ENCODE measurements at places on chromosomes 11 and 22. TPM values are rescaled to one million over a fixed set of nuclear protein-coding genes. Genes with fewer than 3 reads are reported as not detected.

FAM181B gene
- not detected for total RNA-seq

MUC5AC gene
- total RNA-seq, result not detected

SPDYC gene
- total RNA-seq, result not detected

ZFTA gene
- 4.7 TPM for total RNA-seq

ATG2A gene
- total RNA-seq, result 39.7 TPM

DGAT2 gene
- total RNA-seq, result 0.86 TPM

PRG2 gene
- total RNA-seq, result 0.25 TPM

- H3K4me3 ChIP-seq, result no peak overlapping the region
- H3K36me3 ChIP-seq, result no peaks in the 10 kb centered on the region
- H3K27me3 ChIP-seq, result peaks cover 6% of the 10 kb centered on the region
- H3K4me1 ChIP-seq, result no peaks in the 10 kb centered on the region
These were observed 853.0 kb downstream of the BRD1 start for GRCh38 chr22:48974443-48975315.

- H3K4me3 ChIP-seq, result no peak overlapping the region
- peaks cover 7% of the 10 kb centered on the region for H3K27me3 ChIP-seq
- H3K4me1 ChIP-seq, result peaks cover 26% of the 10 kb centered on the region
- H3K27ac ChIP-seq, result peak overlapping the region; percentile 20
These were observed 80.0 kb upstream of the TIMP3 start for GRCh38 chr22:32721328-32722180.

DNA sequence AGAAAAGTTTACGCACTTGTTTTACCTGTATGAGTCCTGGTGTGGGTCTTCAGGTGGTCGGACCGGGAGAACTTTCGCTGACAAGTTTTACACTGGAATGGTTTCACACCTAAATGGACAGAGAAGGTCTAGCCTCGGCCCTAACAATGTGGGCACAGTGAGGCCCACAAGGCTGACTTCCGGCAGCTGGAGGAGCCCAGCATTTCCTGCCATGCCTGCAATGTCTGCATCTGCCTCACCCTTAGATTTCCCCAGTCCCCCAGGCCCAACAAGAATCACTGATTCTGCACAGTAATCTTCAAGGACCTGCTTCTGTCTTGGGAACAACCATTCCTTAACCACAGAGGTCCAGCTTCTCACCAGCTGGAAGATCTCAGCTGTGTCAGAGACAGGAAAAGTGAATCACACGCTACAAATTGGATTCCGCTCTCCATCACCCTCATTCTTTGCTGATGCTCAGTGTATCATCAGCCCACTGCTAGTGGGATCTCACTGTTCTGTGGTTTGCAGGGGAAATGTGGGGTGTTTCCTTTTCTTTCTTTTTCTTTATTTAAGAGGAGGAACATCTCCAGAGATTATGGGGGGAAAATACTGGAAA, 43.3 kb downstream of the WT1 start:
- no peak overlapping the region for H3K27ac ChIP-seq
- H3K4me3 ChIP-seq, result no peak overlapping the region
- peaks cover 1% of the 10 kb centered on the region for H3K4me1 ChIP-seq
- H3K27me3 ChIP-seq, result peaks cover 14% of the 10 kb centered on the region

DNA sequence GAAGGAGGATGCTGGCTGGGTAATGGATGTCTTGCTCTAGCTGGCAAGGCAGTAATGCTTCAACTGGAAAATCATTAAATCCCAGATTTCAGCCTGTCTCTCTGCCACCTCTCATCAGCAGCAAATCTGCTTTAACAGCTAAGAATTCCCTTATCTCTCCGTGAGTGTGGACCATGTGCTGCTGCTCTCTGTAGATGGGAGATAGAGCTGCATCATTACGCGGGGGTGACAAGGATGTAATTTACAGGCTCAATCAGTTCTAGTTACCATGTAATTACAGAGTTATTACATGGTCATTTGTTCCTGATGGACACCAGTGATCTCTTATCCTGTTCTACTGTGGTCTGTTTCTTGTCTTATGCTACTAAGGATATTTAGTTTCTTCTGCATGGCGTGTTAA, 665.4 kb downstream of the NTM start:
- H3K4me3 ChIP-seq, result no peak overlapping the region
- H3K27me3 ChIP-seq, result no peaks in the 10 kb centered on the region
- DNase-seq, result no peak
- no peaks in the 10 kb centered on the region for H3K4me1 ChIP-seq

- no peaks in the 10 kb centered on the region for H3K36me3 ChIP-seq
- H3K27me3 ChIP-seq, result no peaks in the 10 kb centered on the region
- no peak overlapping the region for H3K4me3 ChIP-seq
- no peak for DNase-seq
- H3K27ac ChIP-seq, result no peak overlapping the region
- H3K4me1 ChIP-seq, result no peaks in the 10 kb centered on the region
These were observed 79.7 kb upstream of the CSNK2A3 start for GRCh38 chr11:11432621-11433319.

DNA sequence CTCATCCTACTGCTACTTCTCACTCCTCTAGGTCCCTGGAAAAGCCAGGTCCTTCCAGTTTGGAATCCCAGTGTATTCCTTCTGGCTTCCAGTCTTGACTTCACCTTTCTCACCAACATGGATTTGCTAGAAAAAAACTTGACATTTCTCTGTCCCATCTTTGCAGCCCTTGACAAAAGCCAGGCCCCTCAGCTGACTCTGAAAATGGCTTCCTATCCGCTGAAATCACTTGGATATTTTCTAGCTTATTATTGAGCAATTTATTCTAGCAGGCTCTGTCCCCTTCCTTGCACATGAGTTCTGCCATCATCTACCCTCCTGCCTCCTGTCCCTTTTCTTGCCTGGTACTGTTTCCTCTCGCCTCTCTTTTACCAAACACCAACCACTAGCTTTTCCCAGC, 427.2 kb downstream of the BUD13 start:
- H3K36me3 ChIP-seq, result no peaks in the 10 kb centered on the region
- H3K27ac ChIP-seq, result no peak overlapping the region
- no peak overlapping the region for H3K4me3 ChIP-seq
- no peak for DNase-seq

DNA sequence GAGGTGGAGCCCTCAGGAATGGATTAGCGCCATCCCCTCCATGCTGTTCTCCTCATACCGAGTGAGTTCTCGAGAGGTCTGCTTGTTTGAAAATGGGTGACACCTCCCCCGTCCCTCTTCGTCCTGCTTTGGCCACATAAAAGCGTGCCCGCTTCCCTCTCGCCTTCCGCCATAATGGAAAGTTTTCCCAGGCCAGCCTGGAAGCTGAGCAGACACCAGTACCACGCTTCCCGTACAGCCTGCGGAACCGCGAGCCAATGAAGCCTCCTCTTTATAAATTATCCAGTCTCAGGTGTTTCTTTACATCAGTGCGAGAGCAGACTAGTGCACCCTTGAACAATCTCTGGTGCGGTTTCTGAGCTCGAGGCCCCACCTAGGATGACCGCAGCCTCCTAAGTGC, 12.8 kb downstream of the ALG12 start:
- no peak overlapping the region for H3K27ac ChIP-seq
- peaks cover 2% of the 10 kb centered on the region for H3K4me1 ChIP-seq
- no peak overlapping the region for H3K4me3 ChIP-seq
- DNase-seq, result no peak
- no peaks in the 10 kb centered on the region for H3K27me3 ChIP-seq

DNA sequence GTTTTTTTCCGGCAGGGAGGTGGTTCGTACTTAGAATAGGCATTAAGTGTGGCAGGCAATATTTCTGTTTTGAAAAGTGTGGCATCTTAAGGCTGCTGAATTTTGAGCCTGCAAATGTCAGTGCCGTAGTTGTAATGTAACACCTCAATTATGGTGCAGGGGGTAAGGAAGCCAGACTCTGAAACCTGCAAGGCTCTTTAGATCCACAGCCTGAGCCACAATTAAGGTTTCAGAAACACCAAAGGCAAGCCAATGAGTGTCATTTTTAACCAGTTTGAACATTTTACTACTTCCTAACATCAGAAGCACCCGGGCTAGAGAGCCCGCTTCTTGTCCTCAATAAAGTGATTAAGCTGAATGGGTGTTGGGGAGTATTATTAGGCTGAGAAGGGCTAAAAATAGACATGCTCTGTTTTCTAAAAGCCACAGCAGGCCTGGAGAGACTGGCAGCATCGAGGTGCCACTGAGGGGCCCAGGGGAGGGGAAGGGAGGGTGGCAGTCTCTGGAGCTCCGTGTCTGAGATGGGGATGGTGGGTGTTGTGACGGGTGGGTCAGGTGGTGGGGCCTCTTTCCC, 113.4 kb downstream of the ZBTB16 start:
- peaks cover 6% of the 10 kb centered on the region for H3K36me3 ChIP-seq
- H3K27ac ChIP-seq, result peak overlapping the region; percentile 91
- peak overlapping the region; percentile 63 for H3K4me3 ChIP-seq
- H3K27me3 ChIP-seq, result no peaks in the 10 kb centered on the region
- H3K4me1 ChIP-seq, result peaks cover 57% of the 10 kb centered on the region

DNA sequence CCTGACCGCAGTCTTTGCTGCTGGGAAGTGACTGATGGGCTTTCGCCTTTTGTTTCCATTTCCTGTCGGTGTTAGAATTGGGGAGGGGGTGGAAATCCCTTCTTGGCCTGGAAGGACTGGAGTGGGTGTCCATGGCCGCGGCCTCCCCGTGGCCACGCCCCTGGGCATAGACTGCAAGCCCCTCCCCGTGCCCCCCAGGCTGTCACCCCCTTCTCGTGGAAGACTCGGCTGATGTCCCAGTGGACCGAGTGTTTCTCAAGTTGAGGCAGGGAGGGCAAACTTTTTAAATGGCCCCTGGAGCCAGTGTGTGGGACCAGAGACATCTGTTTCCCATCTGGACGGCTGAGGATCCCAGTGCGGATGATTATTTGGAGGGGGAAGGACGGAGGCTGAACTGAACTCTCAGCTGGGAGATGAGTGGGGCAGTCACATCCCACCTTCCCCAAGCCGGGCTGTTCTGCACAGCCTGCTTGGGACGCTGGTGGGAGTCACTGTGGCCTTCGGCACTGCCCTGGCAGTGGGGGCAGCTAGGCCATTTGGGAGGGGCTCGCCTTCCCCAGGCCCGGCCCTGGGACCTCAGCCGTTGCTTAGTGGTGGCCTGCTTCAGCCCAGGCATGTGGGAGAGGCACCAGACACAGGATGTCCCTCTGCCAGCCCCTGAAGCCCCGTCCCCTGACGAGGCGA, 1.6 kb downstream of the CD81 start:
- no peak for DNase-seq
- peaks cover 5% of the 10 kb centered on the region for H3K36me3 ChIP-seq
- H3K4me1 ChIP-seq, result peaks cover 9% of the 10 kb centered on the region
- H3K27ac ChIP-seq, result peak overlapping the region; percentile 75

- H3K36me3 ChIP-seq, result no peaks in the 10 kb centered on the region
- H3K4me3 ChIP-seq, result no peak overlapping the region
- DNase-seq, result no peak
- no peaks in the 10 kb centered on the region for H3K4me1 ChIP-seq
These were observed 178.6 kb upstream of the NARS2 start for GRCh38 chr11:78753297-78753696.

GRCh38 chr11:96388891-96389719, 607 bp downstream of the CCDC82 start:
- H3K4me3 ChIP-seq, result peak overlapping the region; percentile 88
- H3K27me3 ChIP-seq, result no peaks in the 10 kb centered on the region
- no peak for DNase-seq
- H3K36me3 ChIP-seq, result peaks cover 18% of the 10 kb centered on the region

GRCh38 chr11:118046051-118046963, 30.6 kb upstream of the TMPRSS4 start:
- H3K27ac ChIP-seq, result peak overlapping the region; percentile 91
- no peaks in the 10 kb centered on the region for H3K27me3 ChIP-seq
- DNase-seq, result no peak
- peaks cover 2% of the 10 kb centered on the region for H3K36me3 ChIP-seq
- H3K4me3 ChIP-seq, result peak overlapping the region; percentile 26

DNA sequence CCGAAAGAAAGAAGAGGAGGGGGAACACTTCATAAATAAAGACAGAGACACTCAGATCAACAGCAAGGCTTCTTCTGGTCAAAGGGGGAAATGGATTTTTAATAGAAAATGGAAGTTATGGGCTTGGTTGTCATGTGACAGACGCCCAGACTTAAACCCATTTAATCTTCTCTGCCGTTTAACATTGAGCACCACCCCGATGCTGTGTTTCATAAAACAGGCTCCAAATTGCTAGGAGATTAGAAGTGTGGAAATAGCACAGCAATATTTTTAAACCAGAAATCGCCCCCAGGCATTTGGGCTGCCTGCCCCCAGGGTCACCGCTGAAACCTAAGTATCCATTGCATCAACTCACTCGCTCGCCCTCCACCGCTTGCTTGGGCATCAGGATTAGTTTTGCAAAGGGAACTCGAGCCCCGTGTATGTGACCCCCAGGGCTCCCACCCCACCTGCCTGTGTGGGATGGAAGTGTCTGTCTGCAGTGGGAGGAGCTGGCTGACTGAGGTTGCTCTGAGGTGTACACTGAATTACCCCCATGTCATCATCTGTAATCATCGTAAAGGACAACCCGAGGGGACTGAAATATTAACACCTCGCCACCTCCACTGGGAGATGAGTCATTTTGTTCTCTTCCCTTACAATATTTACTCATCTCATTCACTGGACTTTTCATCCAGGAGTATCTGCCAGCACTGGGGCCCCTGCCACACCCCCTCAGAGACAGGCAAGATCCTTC, 10.7 kb downstream of the DSCAML1 start:
- no peaks in the 10 kb centered on the region for H3K36me3 ChIP-seq
- no peak overlapping the region for H3K4me3 ChIP-seq
- no peaks in the 10 kb centered on the region for H3K4me1 ChIP-seq
- DNase-seq, result no peak
- no peak overlapping the region for H3K27ac ChIP-seq
- peaks cover 16% of the 10 kb centered on the region for H3K27me3 ChIP-seq

- peaks cover 31% of the 10 kb centered on the region for H3K4me1 ChIP-seq
- H3K27me3 ChIP-seq, result no peaks in the 10 kb centered on the region
- H3K4me3 ChIP-seq, result no peak overlapping the region
- DNase-seq, result no peak
- H3K27ac ChIP-seq, result no peak overlapping the region
- peaks cover 23% of the 10 kb centered on the region for H3K36me3 ChIP-seq
These were observed 79.5 kb downstream of the UBASH3B start for GRCh38 chr11:122734848-122735496.

- H3K27me3 ChIP-seq, result no peaks in the 10 kb centered on the region
- no peak overlapping the region for H3K4me3 ChIP-seq
- no peak overlapping the region for H3K27ac ChIP-seq
- no peaks in the 10 kb centered on the region for H3K4me1 ChIP-seq
- H3K36me3 ChIP-seq, result no peaks in the 10 kb centered on the region
These were observed 45.8 kb downstream of the PC start for GRCh38 chr11:66912361-66912760.

DNA sequence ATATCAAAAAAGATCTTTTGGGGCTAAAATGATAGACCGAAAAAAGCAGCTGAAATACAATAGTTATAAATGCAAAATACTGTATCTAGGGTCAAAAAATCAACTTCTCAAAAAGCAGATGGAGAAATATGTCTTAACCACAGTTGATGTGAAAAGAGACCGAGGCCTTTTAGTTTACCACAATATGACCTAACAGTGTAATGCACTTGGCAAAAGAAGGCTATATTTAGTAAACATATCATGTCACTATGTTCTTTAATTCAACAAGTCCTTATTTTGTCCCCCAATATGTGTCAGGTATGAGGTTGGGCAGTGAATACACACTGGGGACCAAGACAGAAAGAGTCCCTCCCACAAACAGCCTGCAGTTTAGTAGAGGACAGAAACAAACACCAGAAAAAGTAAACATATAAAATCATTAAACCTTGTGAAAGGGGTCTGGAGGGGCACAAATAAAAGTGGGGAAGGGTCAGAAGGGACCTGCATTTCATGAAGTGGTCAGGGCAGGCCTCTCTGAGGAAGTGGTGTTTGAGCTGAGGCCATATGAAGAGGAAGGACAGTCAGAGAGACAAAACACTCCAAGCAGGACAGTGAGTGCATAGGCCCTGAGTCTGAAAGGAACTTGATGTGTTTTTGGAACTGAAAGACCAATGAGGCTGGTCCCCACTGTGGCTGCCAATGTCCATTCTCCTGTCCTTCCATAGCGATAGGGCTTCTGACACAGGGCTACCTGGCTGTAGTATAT, 53.4 kb downstream of the LIF start:
- H3K4me1 ChIP-seq, result peaks cover 85% of the 10 kb centered on the region
- H3K36me3 ChIP-seq, result peaks cover 19% of the 10 kb centered on the region
- no peaks in the 10 kb centered on the region for H3K27me3 ChIP-seq
- no peak for DNase-seq
- peak overlapping the region; percentile 90 for H3K27ac ChIP-seq

All from activated naive CD8-positive, alpha-beta T cell treated with anti-CD3 and anti-CD28 coated beads, Interleukin-2, amount 10 ng/mL, durations not matched to agents 7 days and 5 days (primary cell).